Heart left ventricle (tissue), 16 donors: ENCODE measurements at places on chromosomes 2 and 18. TPM values are rescaled to one million over a fixed set of nuclear protein-coding genes. Genes with fewer than 3 reads are reported as not detected.

- DNase-seq: peak; percentile 69
Measured at GRCh38 chr2:42927334-42928160, 135.2 kb upstream of the HAAO start.

SPATA3 gene
- not detected for polyA plus RNA-seq

- no peak for DNase-seq
Measured at GRCh38 chr2:33146102-33146501, 199.3 kb downstream of the LTBP1 start.

DNA sequence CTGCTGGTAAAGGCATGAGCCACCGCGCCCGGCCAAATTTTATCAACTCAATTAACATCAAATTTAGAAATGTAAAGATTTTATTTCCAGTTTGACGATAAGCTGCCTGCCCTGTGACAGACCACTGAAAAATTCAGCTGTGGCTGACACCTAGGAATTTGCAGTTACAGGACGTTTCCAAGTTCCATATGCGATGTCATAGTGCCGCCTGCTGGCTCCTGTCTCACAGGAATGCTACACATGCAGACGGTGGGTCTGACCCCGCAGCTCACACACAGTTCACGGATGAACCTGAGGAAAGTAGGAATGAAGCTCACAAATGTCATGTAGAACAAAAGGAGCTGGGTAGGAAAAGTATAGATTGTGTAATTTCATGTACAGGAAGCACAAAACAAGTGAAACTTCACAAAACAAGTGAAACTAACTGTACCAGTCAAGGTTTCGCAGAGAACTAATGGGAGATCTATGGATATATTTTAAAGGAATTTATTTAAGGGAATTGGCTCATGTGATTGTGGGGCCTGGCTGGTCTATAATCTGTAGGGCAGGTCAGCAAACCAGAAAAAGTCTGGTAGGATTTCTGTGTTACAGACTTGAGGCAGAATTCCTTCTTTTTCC is 13.2 kb upstream of the SEH1L start:
- DNase-seq: peak; percentile 86

SYT4 gene
- polyA plus RNA-seq: not detected

CAPN13 gene
- not detected for polyA plus RNA-seq

GRCh38 chr18:58390399-58390798 is 238.5 kb downstream of the ALPK2 start:
- DNase-seq: no peak

EXOC6B gene
- polyA plus RNA-seq: 42.2 TPM

DNA sequence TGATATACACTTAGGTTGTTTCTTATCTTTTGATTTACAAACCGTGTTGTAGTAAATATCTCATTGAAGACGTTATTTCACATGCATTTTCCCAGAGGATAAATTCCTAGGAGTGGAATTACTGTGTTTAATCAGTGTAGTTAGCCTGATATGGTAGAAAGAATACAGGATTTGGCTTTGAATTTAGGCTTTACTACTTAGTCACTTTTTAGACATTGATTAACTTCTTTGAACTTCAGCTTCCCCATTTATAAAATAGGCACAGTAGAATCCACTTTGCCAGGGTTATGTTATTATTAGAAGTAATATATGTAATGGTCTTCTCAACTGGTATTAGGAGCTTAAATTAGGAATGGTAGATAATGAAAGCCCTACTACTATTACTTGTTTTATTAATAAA is 27.4 kb downstream of the PSMD14 start:
- DNase-seq: no peak

DNA sequence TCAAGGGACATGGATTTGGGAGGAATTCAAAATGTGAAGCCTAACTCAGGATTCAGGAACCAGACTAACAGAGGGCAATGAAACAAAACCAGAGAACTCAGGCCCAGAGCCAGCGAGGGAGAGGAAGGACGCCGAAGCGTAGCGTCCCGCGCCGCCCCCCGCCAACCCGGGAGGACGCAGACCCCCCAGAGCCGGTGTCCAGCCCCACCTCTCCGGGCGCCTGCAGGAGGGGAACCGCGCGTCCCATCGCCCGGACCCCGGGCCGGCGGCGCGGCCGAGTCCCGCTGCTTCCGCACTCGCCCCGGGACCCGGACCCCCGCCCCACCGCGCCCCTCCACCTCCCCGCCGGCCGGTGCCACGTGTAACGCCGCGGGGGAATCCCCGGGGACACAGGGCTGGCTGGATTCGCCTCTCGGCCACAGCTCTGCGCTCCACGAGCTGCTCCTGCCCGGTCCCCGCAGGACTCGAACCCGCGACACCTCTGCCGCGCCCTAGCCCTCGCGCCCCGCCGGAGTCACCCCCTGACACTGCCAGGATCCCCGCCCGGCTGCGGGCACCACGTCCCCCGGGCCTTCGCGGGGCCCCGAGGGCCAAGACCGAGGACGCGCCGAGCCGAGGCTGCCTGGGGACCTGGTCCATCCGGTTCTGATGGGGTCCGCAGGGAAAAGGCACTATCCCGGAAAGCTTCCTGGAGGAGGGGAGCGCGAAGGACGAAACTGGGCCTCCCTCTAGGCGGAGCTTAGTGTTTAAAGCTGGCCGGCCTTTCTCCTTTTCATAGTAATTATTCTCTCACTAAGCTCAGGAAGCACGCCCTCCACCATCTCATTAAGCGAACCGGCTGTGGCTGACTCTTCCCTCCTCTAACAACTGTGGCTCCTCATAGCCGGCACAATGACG is 40.4 kb upstream of the FAM124B start:
- DNase-seq: peak; percentile 32

SIX3 gene
- not detected for polyA plus RNA-seq

DNA sequence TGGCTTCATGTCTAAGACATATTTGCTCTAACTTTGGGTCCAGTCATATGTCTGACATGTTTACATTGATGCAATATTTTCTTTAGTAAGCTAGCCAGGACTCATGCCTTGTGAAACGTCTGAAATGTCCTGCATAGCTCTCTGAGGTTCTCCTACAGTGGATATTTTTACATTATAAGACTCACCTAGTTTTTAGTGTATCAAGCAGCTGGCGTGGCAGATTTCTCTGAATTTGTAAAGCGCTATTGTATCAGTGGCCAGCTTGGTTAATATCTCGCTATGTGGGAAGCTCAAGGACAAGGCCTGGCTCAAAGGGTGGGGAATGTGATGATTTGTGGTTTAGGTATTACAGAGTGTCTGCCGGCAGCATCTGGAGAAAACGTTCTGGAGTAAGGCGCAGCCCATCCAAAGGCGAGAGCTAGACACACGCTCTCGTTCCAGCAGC is 164.3 kb downstream of the LTBP1 start:
- DNase-seq: peak; percentile 39

DNA sequence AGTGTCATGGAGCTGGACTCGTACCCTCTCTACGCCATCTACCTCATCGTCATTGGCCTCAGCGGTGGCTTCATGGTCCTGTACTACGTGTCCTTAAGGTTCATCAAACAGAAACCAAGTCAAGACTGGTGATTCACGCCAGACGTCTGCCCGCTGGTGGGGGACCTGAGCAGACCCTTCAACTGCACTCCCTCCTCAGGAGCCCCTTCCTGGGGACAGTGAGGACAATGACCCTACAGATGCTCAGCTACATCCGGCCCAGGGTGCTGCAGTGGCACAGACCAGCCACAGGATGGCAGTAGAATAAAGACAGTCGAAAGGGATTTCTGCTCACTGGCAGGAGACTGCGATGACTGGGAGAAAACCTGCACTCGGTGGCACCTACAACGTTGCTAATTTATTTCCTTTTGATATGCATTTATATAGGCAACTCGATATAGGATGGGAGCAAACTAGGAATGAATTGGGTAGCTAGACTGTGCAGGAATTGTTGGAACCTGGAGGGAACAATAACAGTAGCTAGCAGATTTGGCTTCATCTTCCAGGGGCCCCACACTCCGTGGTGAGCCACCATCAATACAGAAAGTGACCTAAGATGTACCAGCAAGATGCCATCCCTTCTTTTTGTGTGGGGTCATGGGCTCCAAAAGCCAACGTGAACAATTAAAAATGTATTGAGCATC is 39.2 kb downstream of the ABCG8 start:
- DNase-seq: no peak

TMEM200C gene
- polyA plus RNA-seq: 0.15 TPM

DNA sequence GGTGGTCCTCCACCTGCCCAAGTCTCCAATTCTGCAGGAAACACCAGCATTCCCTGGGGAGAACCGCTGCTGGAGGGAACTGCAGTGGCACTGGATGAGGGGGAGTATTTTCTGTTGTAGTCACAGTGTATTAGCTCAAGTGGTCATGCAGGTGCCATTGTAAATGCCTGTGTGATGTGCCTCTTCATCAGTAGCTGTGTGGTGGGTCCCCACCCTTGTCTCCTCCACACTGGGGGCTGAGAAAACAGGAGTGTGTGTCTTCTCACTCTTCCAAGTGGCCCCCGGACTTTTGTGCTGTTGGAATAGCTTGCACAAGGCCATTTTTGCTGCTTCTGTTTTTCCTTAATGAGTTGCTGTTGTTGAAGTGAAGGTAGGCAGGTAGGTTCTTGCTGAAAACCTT is 8.7 kb downstream of the NCK2 start:
- DNase-seq: no peak

GRCh38 chr2:204705243-204705932 is 160.1 kb downstream of the PARD3B start:
- no peak for DNase-seq

DNA sequence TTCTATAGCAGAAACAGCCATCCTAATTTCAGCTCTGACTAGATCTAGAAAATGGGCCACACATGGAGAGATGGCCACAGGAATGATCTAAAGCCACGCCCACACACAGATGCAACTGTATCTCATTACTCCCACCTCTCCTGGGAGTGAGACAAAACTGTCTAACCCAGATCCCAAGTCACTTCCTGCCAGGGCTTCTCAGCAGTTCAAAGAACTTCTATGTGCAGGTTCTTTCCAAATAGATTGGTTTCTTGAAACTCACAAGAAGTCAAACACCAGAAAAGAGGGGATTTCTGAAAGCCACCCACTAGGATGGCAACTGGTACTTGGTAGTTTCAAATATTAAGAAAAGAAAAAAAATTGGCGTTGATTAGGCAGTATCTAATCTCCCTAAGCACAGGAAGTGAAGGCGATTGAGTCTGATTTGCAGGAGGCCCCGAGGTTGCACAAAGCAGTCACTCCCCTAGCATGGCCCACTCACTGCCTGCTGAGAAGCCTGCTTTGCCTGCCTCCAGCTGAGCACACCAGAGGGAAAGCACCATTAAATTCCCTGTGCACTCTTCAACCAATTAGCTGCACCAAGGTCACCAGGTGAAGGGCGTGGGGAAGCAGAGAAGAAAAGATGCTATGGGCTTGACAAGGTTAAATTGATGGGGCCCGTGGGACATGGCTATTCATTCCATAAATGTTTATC is 51.1 kb downstream of the PAPOLG start:
- DNase-seq: no peak

DYSF gene
- polyA plus RNA-seq: 33.6 TPM

GRCh38 chr18:12053289-12053688 is 40.4 kb upstream of the ANKRD62 start:
- DNase-seq: no peak

SERPINB4 gene
- 0.85 TPM for polyA plus RNA-seq

- DNase-seq: no peak
Measured at GRCh38 chr2:103734911-103735310, 973.1 kb downstream of the TMEM182 start.

UPP2 gene
- not detected for polyA plus RNA-seq

DNA sequence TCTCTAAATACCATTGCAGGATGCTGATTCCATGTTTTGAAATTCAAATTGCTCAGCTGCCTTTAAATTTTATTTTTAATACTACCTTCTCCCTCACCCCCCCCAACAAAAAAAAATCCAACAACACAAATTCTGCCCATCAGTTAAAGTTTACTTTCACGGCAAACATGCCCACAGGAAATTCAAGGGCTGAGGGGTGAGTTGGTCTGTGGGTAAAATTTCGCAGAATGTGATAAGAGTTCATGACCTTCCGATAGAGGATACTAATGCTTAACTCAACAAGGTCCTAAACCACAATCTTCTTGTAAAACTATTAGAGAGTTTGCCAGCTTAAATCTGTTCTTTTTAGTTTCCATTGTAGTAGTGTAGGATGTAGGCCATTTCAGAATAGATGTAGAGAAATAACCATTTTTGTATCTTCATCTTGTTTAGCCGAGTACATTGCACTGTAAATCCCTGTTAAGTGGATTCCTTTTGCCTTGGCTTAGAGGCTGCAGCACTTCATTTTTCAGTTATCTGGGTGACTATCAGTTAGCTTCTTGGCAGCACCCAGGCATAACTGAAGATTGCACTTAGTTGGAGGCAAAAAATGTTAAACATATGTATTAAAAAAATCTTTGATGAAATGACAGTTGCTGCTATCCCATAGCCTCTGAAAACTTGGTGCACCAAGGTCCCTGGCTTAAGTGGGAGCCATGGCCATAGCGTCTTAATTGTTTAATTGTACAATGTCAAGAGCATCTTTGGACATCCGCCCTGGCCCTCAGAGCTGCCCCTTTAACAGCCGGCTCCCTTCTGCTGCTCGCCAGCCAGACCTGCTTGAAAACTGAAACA is 232.3 kb downstream of the HAUS1 start:
- no peak for DNase-seq

DNA sequence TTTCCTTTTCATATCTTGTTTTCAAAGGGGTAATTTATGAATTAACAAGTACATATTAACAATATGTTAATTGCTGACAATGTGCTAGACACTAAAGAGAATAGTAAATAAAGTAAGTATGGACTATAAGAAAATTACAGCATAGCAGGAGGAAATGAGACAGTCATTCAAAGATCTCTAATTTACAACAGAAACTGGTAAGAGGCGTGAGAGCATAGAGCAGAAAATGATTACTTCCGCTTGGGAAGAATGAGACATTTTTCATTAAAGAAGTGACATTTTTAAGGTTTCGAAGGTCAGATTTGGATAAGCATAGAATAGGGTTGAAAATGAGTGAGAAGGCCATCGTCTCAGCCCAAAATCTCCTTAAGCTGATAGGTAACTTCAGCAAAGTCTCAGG is 184.4 kb upstream of the SESTD1 start:
- no peak for DNase-seq

GRCh38 chr2:83067947-83068346 is 1391.1 kb downstream of the SUCLG1 start:
- no peak for DNase-seq

GRCh38 chr2:134268265-134268664 is 14.4 kb downstream of the MGAT5 start:
- DNase-seq: peak; percentile 39

GRCh38 chr18:37674570-37674969 is 109.0 kb upstream of the CELF4 start:
- DNase-seq: no peak

ANKRD30BL gene
- polyA plus RNA-seq: not detected

FOXD4L1 gene
- polyA plus RNA-seq: 0.08 TPM
